Stimulated activated memory B cell treated with anti-CD40 and anti-IgM and Interleukin-4, amounts not matched to agents 10 μg/mL and 1 μg/mL and 100 μg/mL, for 72 hours (primary cell): ENCODE measurements at places on chromosomes 1 and 21.

- no peak for ATAC-seq
These were observed 90.1 kb downstream of the TLR5 start for GRCh38 chr1:223052931-223053330.

GRCh38 chr1:154847891-154848290 lies 22.2 kb downstream of the KCNN3 start:
- no peak for ATAC-seq

DNA sequence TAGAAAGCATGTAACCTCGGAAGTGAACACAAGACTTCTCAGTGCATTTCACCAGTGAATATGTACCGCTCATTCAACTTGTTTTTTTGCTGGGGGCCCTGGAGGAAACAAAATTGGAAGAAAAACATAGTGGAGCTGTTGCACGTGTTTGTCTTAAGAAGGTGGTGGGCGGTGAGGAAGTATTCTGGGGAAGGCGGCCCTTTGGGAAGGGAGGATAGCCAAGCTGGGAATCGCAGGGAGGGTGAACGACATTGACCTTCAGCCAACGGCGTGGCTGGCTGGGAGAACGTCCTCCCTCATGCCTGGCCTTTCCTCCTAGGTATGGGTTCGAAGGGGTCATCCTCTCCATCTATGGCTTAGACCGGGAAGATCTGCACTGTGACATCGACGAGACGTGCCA lies 19.4 kb downstream of the TFF3 start:
- no peak for ATAC-seq

DNA sequence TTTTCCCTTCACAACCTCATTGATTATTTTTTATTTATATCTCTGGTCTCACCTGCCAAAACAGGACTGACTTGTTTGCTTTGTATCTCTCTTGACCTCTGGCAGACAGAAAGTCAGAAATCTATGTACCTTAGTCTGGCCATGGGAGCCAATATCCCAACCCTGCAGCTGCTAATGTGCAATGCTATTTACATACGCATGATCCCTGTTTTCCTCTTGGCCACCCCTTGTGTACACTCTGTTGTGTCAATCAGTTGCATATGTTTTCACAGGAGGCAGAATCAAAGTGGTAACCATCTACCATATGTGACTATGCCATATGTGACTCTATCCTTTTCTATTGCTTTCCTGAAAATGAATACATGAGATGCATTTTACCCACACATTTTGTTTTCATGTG lies 688.8 kb downstream of the PLA2G4A start:
- no peak for ATAC-seq

DNA sequence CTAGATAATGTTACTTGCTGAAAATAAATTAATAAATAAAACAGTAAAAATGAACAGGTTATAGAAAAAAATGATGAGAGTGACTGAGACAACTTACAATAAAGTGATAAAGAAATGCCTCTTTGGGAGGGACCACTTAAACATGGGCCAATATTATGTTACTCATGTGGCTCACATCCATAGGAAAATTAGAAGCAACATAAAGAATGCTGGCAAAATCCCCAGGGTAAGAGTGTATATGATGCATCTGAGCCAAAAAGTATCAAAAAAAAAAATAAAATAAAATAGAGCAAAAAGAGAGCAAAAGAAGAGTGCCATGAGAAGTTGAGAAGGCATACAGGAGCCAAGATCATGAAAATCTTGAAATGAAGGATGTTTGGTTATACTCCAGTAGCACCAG lies 818.0 kb downstream of the LTN1 start:
- ATAC-seq: no peak

DNA sequence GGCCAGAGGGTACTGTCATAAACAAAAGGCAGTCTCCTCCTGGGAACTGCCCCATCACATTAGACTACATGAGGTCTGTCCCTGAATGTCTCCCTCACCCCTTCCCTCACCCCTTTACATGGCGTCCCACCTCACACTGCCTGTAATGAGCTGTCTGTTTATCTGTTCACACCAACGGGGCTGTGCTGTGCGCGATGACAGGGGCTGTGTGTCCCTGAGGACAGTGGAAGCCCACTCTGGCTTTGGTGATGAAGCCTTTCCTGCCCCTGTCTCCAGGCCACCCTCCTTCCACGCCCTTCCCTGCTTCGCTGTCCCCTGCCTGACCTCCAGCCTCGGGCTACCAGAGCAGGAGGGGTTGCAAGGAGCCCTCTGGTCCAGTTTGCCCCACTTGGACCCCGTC lies 22.7 kb downstream of the RHBG start:
- ATAC-seq: no peak
